ENCODE measurements at places on chromosomes 5 and 9. TPM values are rescaled to one million over a fixed set of nuclear protein-coding genes. Genes with fewer than 3 reads are reported as not detected.
A peak's percentile ranks its signal among the peaks of the same experiment; 100 is the strongest.

GRCh38 chr5:154842689-154843530 lies 7.5 kb downstream of the FAXDC2 start:
- DNase-seq, result no peak
- H3K36me3 ChIP-seq, result peaks cover 6% of the 10 kb centered on the region
- H3K4me1 ChIP-seq, result peaks cover 7% of the 10 kb centered on the region
- H3K4me3 ChIP-seq, result no peak overlapping the region

DNA sequence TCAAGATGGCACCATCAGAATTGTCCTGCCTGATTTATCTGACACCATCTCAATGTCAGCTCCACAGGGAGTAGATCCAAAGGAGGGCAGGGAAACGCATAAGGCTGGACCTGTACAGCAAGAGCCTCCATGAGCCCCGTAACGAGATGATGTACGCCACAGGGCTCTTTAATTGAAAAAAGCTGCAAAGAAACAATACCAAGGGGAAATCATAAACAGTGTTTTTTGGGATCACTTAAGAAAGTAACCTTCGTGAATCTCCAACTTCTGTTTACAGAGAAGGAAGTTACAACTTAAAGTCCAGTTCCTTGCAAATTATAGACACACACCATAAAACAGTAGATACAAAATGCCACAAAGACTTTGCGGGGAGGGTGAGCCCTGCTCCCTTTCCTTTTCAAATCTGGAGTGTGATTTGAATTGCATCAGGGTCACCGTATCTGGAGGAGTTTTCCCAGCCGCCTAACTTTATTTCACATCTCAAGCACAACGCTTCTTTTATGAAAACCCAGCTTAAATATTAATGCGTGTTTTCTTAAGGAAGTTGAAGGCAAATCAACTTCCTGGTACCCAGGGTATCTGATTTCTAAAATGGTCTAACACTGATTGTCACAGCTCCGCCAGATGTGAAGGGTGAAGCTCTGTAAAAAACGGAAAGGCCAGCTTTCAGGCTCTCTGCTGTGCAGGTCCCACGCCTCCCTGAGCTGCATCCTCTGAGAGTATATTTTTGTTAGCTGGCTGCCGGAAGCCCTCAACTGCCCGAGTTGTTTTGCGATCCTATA lies 88.9 kb downstream of the EBF1 start:
- H3K4me1 ChIP-seq, result peaks cover 11% of the 10 kb centered on the region
- peak overlapping the region; percentile 79 for H3K27ac ChIP-seq
- peak overlapping the region; percentile 27 for H3K4me3 ChIP-seq

GRCh38 chr9:8011974-8012373 lies 212.4 kb upstream of the DMAC1 start:
- no peak overlapping the region for H3K4me3 ChIP-seq
- no peak for DNase-seq
- no peaks in the 10 kb centered on the region for H3K4me1 ChIP-seq
- H3K36me3 ChIP-seq, result no peaks in the 10 kb centered on the region

GRCh38 chr9:137397675-137398423 lies 25.1 kb downstream of the EXD3 start:
- H3K36me3 ChIP-seq, result peaks cover 16% of the 10 kb centered on the region
- H3K27ac ChIP-seq, result no peak overlapping the region
- no peak overlapping the region for H3K4me3 ChIP-seq
- H3K27me3 ChIP-seq, result no peaks in the 10 kb centered on the region
- no peak for DNase-seq
- H3K4me1 ChIP-seq, result no peaks in the 10 kb centered on the region

GRCh38 chr5:17075236-17075635 lies 139.1 kb upstream of the MYO10 start:
- no peaks in the 10 kb centered on the region for H3K36me3 ChIP-seq
- no peak overlapping the region for H3K4me3 ChIP-seq
- H3K27ac ChIP-seq, result no peak overlapping the region
- no peaks in the 10 kb centered on the region for H3K27me3 ChIP-seq
- no peak for DNase-seq

The ZNF367 gene
- 1.9 TPM for total RNA-seq

- H3K27me3 ChIP-seq, result peaks cover 12% of the 10 kb centered on the region
- H3K36me3 ChIP-seq, result no peaks in the 10 kb centered on the region
- H3K27ac ChIP-seq, result no peak overlapping the region
- no peak for DNase-seq
- peaks cover 3% of the 10 kb centered on the region for H3K4me1 ChIP-seq
These were observed 24.5 kb upstream of the MVB12B start for GRCh38 chr9:126301985-126302603.

DNA sequence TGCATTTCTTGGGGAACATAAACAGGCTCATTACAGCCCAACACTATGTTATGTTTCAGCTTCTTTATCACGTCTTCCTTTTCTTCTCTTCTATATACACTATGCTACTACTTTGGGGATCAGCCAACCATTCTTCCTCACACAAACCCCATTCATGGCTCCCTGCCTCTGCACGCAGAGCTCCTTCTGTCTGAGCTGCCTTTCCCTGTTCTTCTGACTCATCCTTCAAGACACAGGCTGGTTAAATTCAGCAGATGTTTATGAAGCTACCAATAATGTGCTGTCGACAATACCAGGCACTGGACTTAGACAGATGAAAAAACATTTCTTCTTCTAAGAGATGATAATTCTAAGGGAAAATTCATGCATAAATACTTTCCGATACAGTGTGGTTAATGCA lies 102.5 kb upstream of the TXNDC8 start:
- no peak overlapping the region for H3K27ac ChIP-seq
- no peak overlapping the region for H3K4me3 ChIP-seq
- no peaks in the 10 kb centered on the region for H3K4me1 ChIP-seq
- no peaks in the 10 kb centered on the region for H3K36me3 ChIP-seq
- no peaks in the 10 kb centered on the region for H3K27me3 ChIP-seq
- DNase-seq, result no peak

The SLIT3 gene
- total RNA-seq, result 11.6 TPM

DNA sequence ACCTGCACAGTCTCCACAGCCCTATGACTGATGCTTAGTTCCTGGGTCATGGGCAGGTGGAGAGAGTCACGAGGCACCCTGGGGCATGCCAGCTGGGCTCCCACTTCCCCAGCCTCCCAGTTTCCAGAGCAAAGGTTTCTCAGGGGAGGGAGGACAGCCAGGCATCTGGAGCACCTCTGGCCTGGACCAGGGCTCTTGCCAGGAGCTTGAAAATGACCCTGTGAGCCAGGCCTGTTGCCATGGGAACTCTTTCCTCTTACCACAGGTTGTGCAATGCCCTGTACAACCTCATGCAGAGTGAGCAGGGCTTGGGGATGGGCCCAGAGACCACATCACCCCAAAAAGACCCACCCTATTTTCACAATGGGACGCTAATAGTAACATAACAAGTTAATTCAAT lies 113.1 kb downstream of the PSD2 start:
- H3K4me1 ChIP-seq, result peaks cover 23% of the 10 kb centered on the region
- H3K4me3 ChIP-seq, result no peak overlapping the region
- no peak overlapping the region for H3K27ac ChIP-seq
- peaks cover 16% of the 10 kb centered on the region for H3K27me3 ChIP-seq

DNA sequence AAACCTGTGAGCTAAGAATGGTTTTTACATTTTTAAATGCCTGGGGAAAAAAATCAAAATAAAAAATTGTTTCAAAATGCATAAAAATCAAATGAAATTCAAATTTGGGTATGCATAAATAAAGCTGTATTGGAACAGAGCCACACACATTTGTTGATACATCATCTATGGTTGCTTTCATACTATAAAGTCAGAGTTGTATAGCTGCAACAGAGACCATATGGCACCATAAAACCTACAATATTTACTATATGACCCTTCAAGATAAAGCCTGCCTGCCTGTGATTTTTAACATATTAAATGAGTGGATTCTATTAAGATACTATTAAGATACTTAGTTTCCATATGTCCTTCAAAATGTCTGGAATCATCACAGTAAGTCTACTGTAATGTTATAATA lies 40.0 kb downstream of the AUH start:
- H3K27ac ChIP-seq, result no peak overlapping the region
- no peak for DNase-seq
- no peak overlapping the region for H3K4me3 ChIP-seq
- H3K27me3 ChIP-seq, result no peaks in the 10 kb centered on the region
- no peaks in the 10 kb centered on the region for H3K4me1 ChIP-seq
- no peaks in the 10 kb centered on the region for H3K36me3 ChIP-seq

GRCh38 chr5:107616213-107616612 lies 54.5 kb downstream of the EFNA5 start:
- no peak overlapping the region for H3K4me3 ChIP-seq
- H3K4me1 ChIP-seq, result peaks cover 8% of the 10 kb centered on the region
- no peaks in the 10 kb centered on the region for H3K27me3 ChIP-seq
- no peak for DNase-seq
- no peaks in the 10 kb centered on the region for H3K36me3 ChIP-seq

GRCh38 chr5:175810457-175810856 lies 60.9 kb upstream of the CPLX2 start:
- no peak overlapping the region for H3K4me3 ChIP-seq
- no peaks in the 10 kb centered on the region for H3K36me3 ChIP-seq

The PCDHB2 gene
- total RNA-seq, result 2.2 TPM

The HRH2 gene
- 1.4 TPM for total RNA-seq

GRCh38 chr9:116736399-116737151 lies 49.5 kb downstream of the TRIM32 start:
- peaks cover 4% of the 10 kb centered on the region for H3K4me1 ChIP-seq
- DNase-seq, result no peak
- H3K27ac ChIP-seq, result no peak overlapping the region
- no peaks in the 10 kb centered on the region for H3K36me3 ChIP-seq
- H3K27me3 ChIP-seq, result no peaks in the 10 kb centered on the region
- no peak overlapping the region for H3K4me3 ChIP-seq

- no peak overlapping the region for H3K27ac ChIP-seq
- no peak overlapping the region for H3K4me3 ChIP-seq
- DNase-seq, result no peak
- H3K4me1 ChIP-seq, result peaks cover 9% of the 10 kb centered on the region
- H3K36me3 ChIP-seq, result no peaks in the 10 kb centered on the region
- H3K27me3 ChIP-seq, result no peaks in the 10 kb centered on the region
These were observed 19.9 kb upstream of the WNK2 start for GRCh38 chr9:93164085-93164484.

The ATP10B gene
- total RNA-seq, result 29.9 TPM

The ARAP3 gene
- 2.2 TPM for total RNA-seq

GRCh38 chr5:20610681-20611080 lies 622.7 kb upstream of the CDH18 start:
- no peak for DNase-seq
- no peak overlapping the region for H3K4me3 ChIP-seq
- H3K27ac ChIP-seq, result no peak overlapping the region
- H3K36me3 ChIP-seq, result no peaks in the 10 kb centered on the region
- H3K4me1 ChIP-seq, result no peaks in the 10 kb centered on the region
- H3K27me3 ChIP-seq, result no peaks in the 10 kb centered on the region

The STKLD1 gene
- 2.3 TPM for total RNA-seq

The SCGB3A2 gene
- total RNA-seq, result not detected

GRCh38 chr5:38678076-38678475 lies 121.6 kb upstream of the LIFR start:
- no peak overlapping the region for H3K4me3 ChIP-seq
- no peaks in the 10 kb centered on the region for H3K4me1 ChIP-seq
- H3K27me3 ChIP-seq, result no peaks in the 10 kb centered on the region
- DNase-seq, result no peak

GRCh38 chr5:35160486-35161116 lies 69.7 kb downstream of the PRLR start:
- no peak for DNase-seq
- no peak overlapping the region for H3K4me3 ChIP-seq
- H3K27me3 ChIP-seq, result no peaks in the 10 kb centered on the region
- H3K27ac ChIP-seq, result peak overlapping the region; percentile 47
- peaks cover 22% of the 10 kb centered on the region for H3K4me1 ChIP-seq

GRCh38 chr5:1468629-1469527 lies 23.6 kb upstream of the SLC6A3 start:
- no peaks in the 10 kb centered on the region for H3K4me1 ChIP-seq
- no peak overlapping the region for H3K4me3 ChIP-seq
- H3K27me3 ChIP-seq, result no peaks in the 10 kb centered on the region

- DNase-seq, result no peak
- H3K36me3 ChIP-seq, result no peaks in the 10 kb centered on the region
- H3K27me3 ChIP-seq, result no peaks in the 10 kb centered on the region
- no peaks in the 10 kb centered on the region for H3K4me1 ChIP-seq
These were observed 165.5 kb downstream of the RORB start for GRCh38 chr9:74662674-74663073.

The EMB gene
- total RNA-seq, result 35.9 TPM

GRCh38 chr9:94174164-94174563 lies 84.9 kb upstream of the ZNF169 start:
- no peak for DNase-seq
- no peak overlapping the region for H3K4me3 ChIP-seq
- H3K27me3 ChIP-seq, result no peaks in the 10 kb centered on the region
- peaks cover 31% of the 10 kb centered on the region for H3K36me3 ChIP-seq

DNA sequence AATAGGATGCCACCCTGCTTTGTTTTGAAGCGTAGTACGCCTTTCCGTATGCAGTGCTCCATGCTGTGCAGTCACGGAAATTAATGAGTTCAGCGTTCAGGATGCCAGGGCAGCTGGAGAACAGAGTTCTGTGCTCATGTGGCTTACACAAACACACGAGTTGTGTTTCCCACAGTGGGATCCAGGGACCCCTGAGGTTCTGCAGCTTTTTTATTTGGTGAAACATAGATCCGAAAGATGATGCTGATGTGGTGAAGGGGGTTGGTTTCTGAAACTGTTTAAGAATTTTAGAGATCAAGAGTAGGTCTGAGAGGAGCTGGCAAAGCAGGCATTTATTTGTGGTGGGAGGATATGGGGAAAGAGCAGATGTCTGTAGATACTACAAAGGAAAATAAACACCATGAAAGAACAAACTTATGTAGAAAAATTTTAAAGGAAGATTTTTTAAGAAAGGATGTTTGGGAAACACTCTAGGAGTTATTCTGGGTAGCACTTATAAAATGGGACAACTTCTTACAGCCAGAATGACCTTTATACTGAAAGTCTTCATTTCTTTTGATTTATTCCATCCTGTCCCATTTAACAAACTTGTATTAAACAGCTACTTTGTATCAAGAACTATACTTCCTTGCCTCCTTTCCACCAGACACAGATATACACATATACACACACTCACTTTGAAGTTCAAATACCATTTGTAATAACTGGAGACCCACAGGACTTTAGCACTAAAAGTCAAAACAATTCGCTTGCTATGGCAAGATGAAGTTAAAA lies 52.7 kb downstream of the ITGA1 start:
- DNase-seq, result no peak
- H3K27me3 ChIP-seq, result no peaks in the 10 kb centered on the region
- no peaks in the 10 kb centered on the region for H3K4me1 ChIP-seq
- H3K27ac ChIP-seq, result no peak overlapping the region
- no peak overlapping the region for H3K4me3 ChIP-seq

GRCh38 chr9:30039712-30040111 lies 2344.7 kb upstream of the ACO1 start:
- H3K27me3 ChIP-seq, result no peaks in the 10 kb centered on the region
- no peak overlapping the region for H3K27ac ChIP-seq
- H3K4me3 ChIP-seq, result no peak overlapping the region
- H3K36me3 ChIP-seq, result no peaks in the 10 kb centered on the region
- DNase-seq, result no peak

The INSL4 gene
- total RNA-seq, result not detected

DNA sequence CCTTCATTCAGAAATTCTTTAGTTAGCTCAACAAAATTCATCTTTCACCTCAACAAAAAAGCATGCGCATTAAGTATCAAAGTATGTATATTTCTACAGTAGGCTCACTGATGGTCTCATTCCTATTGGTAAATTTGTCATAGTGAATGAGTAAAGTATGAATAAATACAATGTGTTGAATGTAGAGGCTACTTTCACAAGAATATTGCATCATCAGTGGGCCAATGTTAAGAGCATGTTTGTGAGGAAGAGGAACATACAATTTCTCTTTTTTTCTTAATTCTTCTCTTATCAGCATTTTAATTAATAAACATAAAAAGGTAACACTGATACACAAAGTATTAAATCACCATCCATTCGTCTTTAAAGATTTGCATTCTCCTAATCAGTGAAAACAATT lies 505.1 kb downstream of the CETN3 start:
- no peak overlapping the region for H3K4me3 ChIP-seq
- no peaks in the 10 kb centered on the region for H3K36me3 ChIP-seq
- H3K27ac ChIP-seq, result no peak overlapping the region
- H3K4me1 ChIP-seq, result no peaks in the 10 kb centered on the region
- DNase-seq, result no peak
